ENCODE measurements at places on chromosomes 5 and 9.
A peak's percentile ranks its signal among the peaks of the same experiment; 100 is the strongest.

DNA sequence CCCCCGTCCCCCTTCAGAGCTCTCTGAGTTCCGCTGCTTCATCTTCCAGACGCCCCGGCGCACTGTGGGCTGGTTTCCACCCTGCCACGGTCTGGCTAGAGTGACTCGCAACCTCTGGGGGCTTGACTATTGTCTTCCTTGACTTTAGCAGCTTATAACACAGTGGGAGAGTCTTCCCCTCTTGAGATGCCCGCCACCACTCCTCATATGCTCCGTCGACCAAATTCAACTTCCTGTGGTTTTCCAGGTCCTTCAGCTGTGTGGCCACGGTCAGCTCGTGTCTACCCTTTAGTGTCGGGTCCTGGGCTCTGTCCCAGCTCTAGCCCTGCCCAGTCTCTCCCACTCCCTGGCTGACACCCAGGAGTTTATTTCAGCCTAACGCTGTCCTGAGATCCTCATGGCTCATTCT lies 28.2 kb upstream of the NCS1 start:
- DNase-seq, result no peak

DNA sequence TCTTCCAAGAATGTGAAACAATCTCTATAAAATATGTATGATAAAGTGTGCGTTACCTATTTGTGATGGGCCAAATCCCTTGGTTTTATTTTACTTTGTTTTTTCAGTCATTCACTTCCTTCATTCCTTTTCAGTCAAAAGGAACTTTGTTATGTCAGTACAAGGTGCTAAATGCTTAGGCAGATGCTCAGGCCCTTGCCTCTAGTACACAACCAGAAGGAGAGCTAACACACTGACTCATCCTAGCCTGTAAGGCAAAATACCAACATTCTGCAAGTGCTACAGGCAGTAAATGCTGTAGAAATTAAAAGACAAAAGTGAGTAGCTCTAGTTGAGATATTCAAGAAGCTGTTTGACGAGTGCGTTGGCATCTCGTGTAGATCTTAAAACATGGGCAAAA lies 49.4 kb downstream of the TRPM6 start:
- no peak for DNase-seq

DNA sequence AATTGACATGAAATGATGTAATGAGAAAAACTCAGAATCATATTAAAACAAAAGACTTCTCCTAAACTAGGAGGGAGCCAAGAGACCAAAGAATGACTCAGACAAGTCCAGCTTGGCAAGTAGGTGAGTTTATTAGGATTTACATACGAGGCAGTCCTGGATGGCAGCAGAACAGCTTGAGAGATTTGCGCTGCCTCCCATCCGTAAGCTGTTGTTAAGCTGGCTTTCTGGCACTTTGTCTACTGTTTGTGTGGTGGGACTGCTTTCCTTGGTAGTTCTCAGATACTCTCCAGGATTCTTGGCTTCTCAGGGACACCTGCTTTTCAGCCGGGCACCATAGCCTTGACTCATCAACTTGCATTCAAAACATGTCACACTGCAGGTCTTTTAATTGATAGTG lies 57.6 kb downstream of the COX7C start:
- no peak for DNase-seq

- DNase-seq, result no peak
Observed at GRCh38 chr5:42242881-42243485, 180.3 kb upstream of the GHR start.

GRCh38 chr5:172959824-172960799 lies 888 bp downstream of the RPL26L1 start:
- DNase-seq, result no peak

- DNase-seq, result no peak
Observed at GRCh38 chr9:91949392-91949945, 559 bp downstream of the ROR2 start.

GRCh38 chr9:33112094-33112493 lies 35.6 kb upstream of the SMU1 start:
- DNase-seq, result no peak

DNA sequence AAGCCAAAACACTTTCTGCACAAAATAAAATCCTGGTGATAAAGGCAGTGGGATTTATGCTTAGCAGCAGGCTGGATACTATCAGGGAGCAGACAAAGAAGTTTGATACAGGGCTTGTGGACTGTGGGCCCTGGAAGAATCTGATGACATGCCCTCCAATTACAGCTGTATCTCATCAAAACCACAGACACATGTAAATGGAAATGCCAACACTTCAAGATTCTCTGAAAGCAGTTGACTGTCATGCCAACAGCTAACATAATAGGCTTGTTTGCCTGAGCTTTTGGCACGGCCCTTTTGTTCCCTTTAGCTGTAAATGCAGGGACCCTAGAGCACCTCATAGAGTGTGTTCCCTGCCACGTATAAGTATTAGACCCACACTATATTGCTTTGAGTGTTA lies 114.4 kb downstream of the STK32A start:
- no peak for DNase-seq

DNA sequence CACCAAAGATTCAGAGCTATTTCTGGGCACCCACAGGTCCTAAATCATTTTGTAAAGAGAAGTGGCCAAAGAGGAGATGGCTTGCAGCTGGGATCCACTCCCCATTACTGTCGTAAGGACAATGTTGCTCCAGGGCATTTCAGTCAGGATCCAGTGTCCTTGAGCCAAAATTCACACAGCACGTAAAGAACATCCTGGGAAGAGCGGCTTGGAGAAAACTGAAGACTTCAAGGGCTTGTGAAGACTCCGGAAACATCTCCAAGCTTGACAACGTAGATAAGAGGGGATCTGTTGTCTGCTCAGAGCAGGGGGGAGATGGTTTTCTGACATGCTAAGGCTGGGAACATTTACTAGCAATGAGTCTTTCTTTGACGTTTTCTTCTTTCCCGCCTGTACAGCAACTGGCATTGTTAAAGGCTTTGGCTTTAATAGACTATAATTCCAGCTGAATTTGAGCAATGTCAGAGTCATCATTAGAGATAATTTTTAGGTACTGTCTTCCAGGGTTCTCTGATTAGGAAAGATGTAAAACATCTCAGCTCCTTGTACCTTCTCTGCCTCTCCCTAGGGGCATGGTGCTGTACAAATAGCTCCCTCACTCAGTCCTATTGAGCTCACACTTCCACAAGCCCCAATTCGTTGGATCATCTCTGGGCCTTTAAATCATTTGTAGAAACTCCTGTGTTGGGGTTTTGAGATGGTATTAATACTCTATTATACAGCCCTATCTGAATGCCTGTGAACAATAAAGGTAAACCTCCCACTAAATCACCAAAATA lies 39.7 kb downstream of the EGFLAM start:
- no peak for DNase-seq

DNA sequence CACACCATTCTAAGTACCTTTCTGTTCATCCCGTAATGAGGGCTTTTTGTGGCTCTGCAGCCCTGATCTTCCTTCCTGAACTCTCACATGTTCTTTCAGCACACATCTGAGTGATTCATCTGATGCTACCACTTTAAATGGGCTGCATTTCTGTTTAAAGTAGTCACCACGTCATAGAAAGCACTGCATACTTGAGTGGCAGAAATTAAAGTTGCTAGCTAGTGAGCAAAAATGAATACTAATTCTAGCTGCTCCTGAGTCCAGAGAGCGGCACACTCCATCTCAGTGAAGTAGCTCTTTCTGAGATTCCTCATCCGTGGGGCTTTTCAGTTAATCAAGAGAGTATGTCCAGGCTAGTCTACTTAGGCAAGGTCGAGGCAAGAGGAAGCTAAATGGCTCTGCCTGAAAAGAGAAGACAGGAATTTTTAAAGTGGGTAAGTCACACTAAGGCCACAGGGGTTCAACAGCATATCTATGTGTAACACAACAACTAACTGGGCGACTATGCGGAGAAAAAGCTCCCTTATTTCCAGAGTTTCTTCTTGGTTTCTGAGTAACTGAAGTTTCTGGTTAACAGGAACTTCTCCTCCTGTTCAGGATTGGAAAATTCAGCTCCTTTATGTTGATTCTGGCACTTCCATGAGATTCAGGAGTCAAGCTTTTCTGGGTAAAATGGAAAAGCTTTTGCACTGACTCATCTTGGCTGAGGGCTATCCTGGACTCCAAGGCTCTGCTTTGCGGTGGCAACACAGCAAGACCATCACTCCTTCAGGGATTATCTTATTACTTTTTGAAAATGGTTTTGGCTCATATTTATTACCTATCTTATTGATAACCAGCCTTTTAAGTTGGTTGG lies 109.5 kb downstream of the TAF11L14 start:
- DNase-seq, result no peak

GRCh38 chr5:26666371-26666770 lies 372.0 kb downstream of the CDH9 start:
- no peak for DNase-seq

DNA sequence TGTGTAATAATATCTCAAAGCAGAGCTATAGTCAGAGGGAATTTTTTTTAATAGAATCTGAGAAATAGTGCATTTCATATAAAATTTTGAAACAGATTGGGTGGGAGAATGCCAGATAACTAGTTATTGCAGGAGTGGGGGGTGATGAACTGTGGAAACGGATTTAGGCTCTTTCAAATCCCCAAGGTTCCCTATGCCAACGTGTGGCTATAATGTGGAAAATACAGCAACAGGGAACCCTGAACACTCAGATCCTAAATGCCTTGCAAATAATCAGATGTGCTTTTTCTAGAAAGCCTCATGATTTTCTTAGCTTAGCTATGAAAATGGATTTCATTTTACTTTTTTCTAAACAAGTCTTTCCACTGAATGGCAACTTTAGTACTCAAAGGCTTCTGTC lies 180.5 kb upstream of the DMAC1 start:
- no peak for DNase-seq

- no peak for DNase-seq
Observed at GRCh38 chr5:31078956-31079355, 114.5 kb upstream of the CDH6 start.

DNA sequence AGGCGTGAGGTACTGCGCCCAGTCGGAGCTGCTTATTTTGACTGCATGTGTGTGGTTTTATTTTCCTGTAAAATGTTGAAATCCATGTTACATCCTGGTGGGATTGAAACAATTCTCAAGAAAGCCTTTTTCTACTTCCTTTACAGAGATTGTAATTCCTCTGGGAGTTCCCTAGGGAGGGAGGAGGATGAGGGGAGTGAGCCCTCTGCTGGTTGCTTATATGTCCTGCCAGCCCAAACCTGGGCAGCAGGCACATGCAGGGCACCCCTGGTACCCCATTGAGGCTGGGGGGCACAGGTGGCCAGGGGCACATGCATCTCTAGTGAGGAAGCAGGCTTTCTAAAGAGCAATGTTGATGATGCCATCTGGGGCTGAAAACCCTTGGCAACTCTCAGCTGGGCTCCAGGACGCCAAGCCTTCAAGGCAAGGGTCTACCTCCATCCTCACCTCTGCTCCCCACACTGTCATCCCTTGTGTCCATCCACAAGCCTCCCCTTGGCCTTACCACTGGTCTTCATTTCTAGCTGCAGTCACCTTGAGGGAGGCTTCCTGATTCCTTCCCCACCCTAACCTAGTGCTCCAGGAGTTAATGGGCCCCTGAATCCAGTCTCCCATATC lies 84.7 kb upstream of the TNFSF8 start:
- peak; percentile 40 for DNase-seq

DNA sequence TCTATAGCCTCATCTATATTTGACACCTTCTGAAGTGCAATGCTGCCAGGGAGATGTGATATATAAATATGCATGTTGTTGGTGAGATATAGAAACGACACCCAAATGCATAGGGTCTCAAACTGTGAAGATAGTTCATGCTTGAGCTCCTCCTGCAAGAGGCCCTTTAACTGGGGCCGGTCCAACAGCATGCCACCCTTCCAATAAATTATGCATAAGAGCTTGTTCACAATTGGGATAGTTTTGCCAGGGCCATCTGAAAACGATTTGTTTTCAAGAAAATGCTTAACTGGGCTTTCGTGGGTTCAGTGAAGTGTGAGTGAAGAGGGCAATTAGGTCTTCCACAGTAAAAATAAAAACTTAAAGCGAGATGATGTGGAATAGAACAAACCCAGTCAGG lies 424.2 kb upstream of the WWC1 start:
- no peak for DNase-seq

All from HFFc6 (cell line).